Left kidney (tissue), 8 donors: ENCODE measurements at places on chromosomes 7 and 10. TPM values are rescaled to one million over a fixed set of nuclear protein-coding genes. Genes with fewer than 3 reads are reported as not detected.

UNC5B gene
- 45.4 TPM for polyA plus RNA-seq

GPR15LG gene
- polyA plus RNA-seq: 0.52 TPM

TMEM120A gene
- 56.2 TPM for polyA plus RNA-seq

LRRN3 gene
- 4.3 TPM for polyA plus RNA-seq

PIP gene
- not detected for polyA plus RNA-seq

DNA sequence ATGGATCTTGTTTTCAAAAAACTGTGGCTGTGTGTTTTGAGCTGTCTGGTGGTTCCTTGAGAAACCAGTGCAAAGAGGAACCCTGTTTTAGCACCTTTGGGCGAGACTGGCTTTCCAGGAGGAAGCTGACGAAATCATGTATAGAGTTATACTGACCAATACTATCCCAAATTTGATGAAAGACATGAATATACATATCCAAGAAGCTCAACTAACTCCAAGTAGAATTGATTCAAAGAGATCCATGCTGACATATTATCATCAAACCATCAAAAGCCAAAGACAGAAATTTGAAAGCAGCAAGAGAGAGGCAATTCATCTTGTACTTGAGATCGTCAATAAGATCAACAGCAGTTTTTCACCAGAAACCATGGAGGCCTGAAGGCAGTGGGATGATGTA lies 610.7 kb downstream of the DNAJB6 start:
- DNase-seq: no peak

GRCh38 chr10:5895804-5896203 lies 5.8 kb downstream of the FBH1 start:
- DNase-seq: no peak

- DNase-seq: no peak
These were observed 180.5 kb downstream of the SUGCT start for GRCh38 chr7:40315277-40315676.

DNA sequence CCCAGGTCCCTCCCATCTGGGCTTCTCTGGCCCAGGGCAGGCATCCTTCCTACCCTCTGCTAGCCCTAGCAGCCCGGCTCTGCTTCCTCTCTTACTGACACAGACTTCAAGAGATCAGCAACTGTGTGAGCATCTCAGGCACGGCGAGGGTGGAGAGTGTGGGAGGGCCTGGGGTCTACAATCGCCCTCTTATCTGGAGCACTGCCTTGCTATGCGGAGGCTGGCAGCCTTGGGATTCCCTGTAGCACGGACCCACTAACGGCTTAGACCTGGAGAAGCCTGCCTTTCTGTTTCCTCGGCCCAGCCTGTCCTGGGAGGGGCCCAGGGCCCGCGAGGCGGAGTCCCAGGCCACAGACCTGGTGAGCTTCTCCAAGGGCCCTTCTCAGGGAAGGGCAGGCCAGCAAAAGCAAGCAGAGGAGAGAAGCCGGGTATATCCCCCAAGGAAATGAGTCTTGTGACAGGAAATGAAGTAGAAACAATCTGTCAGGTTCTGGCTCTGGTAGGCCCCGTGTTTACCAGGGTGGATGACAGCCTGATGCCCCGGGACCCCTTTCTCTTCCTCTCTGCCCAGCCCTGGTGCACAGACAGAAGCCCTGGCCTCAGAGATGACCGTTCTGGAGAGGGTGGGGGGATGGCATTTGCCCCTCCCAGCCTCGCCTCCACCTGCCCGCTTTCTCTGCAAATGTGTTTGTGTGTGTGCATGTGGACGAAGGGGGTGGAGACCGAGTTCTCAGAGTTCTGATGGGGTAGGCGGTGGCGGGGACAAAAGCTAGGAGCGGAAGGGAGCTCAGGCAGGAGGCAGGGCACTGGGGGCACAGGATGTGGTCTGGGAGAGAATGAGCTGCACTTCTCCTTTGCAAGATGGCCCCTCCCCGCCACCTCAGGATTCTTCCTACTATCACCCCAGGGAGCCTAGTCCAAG lies 2.5 kb downstream of the LRCH4 start:
- DNase-seq: no peak

GRCh38 chr7:29044554-29044953 lies 86.4 kb upstream of the TRIL start:
- DNase-seq: no peak

- DNase-seq: no peak
These were observed 26.2 kb upstream of the ZNF467 start for GRCh38 chr7:149799397-149800168.

DNA sequence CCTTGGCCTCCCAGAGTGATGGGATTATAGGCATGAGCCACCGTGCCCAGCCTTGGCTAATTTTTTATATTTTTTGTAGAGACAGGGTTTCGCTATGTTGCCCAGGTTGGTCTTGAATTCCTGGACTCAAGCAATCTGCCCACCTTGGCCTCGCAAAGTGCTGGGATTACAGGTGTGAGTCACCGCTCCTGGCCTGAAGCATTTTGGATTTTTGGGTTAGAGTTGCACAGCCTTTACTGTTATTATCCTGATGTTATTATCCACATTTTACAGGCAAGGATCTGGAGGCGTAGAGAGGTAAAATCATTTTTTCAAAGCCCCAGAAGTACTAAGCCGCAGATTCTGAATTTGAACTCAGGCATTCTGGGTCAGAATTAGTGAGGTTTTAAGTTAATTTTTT lies 75.4 kb downstream of the TCF7L2 start:
- no peak for DNase-seq
